ENCODE measurements at places on chromosomes 16 and 17.

GRCh38 chr17:48385319-48385718, 44.7 kb downstream of the SKAP1 start:
- DNase-seq = no peak

GRCh38 chr17:80729016-80729415, 184.4 kb downstream of the RPTOR start:
- DNase-seq = no peak

DNA sequence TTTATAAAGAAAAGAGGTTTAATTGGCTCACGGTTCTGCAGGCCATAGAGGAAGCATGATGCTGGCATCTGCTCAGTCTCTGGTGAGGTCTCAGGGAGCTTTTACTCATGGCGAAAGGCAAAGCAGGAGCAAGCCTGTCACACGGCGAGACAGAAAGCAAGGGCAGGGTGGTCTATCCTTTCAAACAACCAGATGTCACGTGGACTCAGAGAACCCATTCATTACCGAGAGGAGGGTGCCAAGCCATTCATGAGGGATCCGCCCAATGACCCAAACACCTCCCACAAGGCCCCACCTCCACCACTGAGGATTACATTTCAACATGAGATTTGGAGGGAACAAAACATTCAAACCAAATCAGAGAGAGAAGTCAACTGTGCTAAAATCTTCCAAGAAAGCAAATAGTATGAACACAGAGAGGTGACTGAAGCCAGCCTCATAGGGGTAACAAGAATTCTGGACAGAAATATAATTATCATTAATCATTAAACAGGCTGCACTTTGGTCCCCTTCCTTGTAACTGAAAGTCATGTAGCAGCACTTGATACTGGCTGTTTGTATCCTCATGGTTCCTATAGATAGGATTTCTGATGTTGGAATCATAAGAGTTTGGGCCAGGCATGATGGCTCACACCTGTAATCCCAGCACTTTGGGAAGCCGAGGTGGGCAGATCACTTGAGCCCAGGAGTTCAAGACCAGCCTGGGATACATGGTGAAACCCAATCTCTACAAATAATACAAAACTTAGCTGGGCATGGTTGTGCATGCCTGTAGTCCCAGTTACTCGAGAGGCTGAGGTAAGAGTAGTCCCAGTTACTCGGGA, 52.5 kb upstream of the B4GALNT2 start:
- DNase-seq = no peak

- DNase-seq = peak; percentile 45
These were observed 2.4 kb downstream of the TANC2 start for GRCh38 chr17:62968445-62968923.

DNA sequence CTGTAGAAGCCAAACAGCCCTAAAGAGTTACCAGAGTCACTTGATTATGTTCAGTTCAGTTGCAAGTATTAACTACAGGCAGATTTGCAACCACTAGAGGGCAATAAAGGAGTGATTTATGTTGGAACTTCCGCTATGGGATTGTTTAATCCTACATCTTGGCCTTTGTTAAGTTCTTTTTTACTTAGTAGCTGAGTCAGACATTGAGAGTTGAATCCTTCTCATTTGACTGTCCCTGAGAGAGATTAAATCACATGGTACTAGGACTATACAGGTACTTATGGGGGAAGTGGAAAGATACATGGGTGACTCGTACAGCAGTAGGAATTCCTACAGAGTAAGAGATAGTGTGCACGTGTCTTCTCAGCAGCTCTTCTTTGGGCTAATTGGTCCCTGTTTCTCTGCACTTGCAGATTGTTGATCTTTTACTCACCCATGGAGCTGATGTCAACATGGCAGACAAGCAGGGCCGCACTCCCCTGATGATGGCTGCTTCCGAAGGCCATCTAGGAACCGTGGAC, 40.3 kb downstream of the CYB561 start:
- no peak for DNase-seq

- no peak for DNase-seq
These were observed 9.3 kb downstream of the HEXIM2 start for GRCh38 chr17:45170931-45171337.

- no peak for DNase-seq
These were observed 9.6 kb upstream of the CPD start for GRCh38 chr17:30368912-30369720.

DNA sequence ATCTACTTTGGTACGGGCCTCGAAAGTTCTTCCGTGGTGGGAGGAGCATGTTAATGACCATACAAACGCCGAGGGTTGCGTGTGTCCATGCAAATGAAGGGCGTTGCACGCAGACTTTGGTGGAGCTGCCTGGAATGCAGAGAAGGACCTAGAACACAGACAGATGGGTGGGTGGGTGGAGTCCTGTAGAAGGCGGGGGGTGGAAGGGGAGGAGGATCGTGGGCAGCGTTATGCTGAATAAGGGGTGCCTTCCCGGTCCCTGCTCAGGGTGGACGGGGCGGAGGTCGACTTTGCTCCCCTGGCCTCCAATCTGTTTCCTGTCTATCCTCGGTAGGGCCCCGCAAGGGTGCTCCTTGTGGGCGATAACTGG, 795 bp upstream of the PAQR4 start:
- DNase-seq = no peak

GRCh38 chr16:53080345-53081031, 25.7 kb downstream of the CHD9 start:
- no peak for DNase-seq

DNA sequence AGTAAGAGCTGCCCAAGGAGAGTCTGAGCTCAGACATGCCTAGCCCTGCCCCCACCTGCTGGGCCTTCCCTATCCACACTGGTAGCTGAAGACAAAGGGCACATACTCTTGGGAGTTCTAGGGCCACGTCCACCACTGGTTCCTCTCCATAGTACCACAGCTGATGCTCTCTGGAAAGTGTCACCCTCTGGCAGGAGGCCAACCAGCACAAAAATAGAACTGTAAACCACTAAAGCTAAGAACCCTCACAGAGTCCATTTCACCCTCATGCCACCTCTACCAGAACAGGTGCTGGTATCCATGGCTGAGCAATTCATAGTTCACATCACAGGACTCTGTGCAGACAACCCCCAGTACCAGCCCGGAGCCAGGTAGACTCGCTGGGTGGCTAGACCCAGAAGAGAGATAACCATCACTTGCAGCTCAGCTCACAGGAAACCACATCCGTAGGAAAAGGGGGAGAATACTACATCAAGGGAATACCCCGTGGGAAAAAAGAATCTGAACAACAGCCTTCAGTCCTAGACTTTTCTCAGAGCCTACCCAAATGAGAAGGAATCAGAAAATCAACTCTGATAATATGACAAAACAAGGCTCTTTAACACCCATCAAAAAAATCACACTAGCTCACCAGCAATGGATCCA, 115.3 kb downstream of the CEP112 start:
- DNase-seq = no peak

DNA sequence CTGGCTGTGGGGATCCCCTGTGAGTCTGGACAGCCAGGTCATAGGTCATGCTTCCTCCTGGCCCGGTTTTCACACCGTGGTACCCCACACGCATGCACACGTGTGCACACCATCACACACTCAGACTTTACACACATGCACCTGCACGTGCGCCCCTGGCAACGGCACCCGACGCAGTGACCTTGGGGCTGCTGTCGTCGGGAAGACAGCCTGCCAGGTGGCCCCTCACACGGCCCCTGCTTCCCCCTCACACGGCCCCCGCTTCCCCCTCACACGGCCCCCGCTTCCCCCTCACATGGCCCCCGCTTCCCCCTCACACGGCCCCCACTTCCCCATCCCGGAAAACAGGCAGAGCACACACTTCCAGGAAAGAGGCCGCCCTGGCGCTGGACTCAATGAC, 45.1 kb downstream of the CBFA2T3 start:
- no peak for DNase-seq

DNA sequence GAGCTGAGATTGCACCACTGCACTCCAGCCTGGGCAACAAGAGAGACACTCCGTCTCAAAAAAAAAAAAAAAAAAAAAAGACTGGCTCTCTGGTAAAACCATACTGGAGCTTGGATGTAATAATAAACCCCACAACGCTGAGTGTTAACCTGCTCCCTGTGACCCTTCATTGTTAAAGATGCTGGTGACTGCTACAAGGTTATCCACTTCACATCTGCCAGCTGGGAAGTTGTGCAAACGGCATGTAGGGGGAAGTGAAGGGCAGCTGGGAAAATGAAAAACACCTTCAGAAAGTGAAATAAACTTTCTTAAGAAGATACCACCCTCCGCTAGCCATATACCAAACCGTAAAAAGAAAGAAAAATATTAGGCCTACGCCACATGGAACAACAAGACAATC, 131.0 kb upstream of the NUDT7 start:
- DNase-seq = no peak

DNA sequence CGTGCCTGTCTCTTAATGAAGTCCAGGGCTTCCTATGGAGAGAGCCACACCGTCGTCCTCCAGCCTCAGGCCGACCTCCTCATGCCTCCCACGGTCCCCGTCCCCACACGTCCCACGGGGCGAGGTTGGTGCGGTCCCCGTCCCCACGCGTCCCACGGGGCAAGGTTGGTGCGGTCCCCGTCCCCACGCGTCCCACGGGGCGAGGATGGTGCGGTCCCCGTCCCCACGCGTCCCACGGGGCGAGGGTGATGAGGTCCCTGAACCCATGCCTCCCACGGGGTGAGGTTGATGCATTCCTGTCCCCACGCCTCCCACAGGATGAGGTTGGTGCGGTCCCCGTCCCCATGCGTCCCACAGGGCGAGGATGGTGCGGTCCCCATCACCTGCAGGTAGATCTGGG, 20.9 kb downstream of the GALNS start:
- no peak for DNase-seq

DNA sequence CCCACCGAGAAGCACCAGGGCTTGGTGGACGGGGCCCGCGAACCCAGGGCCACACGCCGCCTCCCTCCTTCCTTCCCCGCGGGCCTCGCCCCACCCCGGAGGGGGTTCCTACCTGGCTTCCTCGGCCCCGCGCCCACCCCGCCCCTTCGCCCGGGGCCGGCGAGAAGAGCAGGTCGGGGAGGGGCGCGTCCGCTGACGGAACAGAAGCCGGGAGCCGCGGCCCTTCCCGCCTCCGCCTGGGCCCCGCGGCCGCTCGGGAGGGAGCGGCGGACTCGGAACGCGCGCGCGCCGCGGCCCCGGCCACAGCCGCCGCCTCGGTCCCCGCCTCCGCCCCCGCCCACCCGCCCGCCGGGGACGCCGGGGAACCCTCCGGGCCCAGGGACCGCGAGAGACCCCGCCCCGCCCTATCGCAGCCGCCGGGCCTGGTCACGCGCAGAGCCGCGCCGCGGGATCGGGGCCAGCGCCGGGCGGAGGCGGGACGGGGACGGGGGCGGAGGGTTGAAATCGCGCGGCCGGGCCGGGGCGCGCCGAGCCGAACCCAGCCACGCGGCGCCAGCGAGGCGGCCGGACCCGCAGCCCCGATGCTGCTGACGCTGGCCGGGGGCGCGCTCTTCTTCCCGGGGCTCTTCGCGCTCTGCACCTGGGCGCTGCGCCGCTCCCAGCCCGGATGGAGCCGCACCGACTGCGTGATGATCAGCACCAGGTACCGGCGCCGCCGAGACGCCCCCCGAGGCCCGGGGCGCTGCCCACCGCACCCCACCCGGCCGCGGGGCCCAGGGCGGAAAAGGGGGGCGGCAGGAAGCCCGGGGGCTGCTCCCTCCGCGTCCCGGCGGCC, at the start of gene TLCD3A:
TLCD3A (plus strand) TSS at position 530 of the 835 bp plus-strand sequence; CDS start at position 582, 52 bp downstream.
- peak; percentile 51 for DNase-seq

DNA sequence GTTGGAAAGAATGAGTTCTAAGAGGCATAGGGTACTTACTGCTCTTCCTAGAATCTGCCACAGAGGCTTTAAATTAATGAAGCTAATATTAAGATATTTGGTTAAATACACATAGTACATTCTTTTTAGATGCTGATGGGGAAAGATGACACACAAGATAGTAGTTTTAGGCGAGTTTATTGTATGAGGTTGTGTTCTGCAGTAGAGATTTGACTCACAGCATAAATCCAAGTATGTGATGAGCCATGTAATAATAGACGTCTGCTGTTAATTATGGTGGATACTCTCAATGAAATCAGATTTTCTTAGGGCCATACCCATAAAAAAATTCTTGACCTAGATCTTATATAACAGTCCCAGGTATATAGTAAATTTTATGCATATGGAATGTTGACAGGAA, 8.0 kb downstream of the TNRC6C start:
- DNase-seq = no peak

DNA sequence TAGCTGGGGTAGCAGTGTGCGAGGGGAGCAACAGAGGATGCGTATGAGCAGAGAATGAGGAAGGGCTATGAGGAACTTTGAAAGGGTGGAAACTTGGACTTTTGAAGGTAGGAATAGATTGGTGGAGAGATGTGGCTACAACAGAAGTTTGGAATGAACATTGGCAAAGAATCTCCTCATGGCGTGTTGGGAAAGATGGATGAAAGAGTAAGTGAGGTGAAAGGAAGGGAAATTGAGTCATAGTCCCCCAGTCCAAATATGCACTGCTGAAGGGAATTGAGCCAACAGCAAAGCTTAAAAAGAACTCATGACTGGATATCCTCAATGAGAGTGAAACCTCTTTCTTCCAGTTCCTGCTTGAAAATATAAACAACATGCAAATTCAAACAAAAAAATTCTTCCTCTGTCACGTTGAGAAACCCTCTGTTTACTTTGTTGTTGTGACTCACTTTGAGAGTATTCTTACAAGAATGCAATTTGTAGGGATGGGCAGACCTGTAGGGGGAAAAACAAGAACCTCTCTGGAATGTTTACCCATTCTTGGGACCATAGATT, 313.2 kb upstream of the KCNJ16 start:
- DNase-seq = no peak

DNA sequence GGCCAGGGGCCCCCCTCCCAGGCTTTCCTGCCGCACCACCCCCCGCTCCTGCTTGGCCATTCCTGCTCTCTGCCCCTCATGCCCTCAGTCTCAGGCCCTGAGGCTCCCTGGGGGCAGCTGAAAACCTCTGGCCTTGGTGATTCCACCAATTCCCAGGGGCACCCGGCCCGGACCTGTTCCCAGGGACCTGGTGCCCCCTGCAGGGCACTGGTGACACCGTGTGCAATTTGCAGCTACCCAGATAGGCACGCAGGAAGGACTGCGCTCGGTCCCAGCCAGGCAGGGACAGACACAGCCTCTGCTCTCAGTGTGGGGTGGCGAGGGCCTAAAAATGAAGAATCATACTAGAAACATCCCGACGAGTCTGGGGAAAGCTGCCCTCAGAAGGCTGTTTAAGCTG, 13.4 kb downstream of the WFDC1 start:
- peak; percentile 20 for DNase-seq

- no peak for DNase-seq
These were observed 42.6 kb downstream of the TENT4B start for GRCh38 chr16:50195756-50196155.

GRCh38 chr16:66516509-66516807, 33.5 kb downstream of the TK2 start:
- no peak for DNase-seq

GRCh38 chr17:82587234-82588086, 60.8 kb downstream of the WDR45B start:
- DNase-seq = no peak

- DNase-seq = no peak
These were observed 226.8 kb downstream of the CPPED1 start for GRCh38 chr16:12576878-12577277.

- no peak for DNase-seq
These were observed 186.2 kb downstream of the SLC39A11 start for GRCh38 chr17:72906306-72906705.
